ENCODE measurements at places on chromosomes 5 and 9. TPM values are rescaled to one million over a fixed set of nuclear protein-coding genes. Genes with fewer than 3 reads are reported as not detected.

The PCDHB13 gene
- 1.9 TPM for total RNA-seq

The TLX3 gene
- 0.58 TPM for total RNA-seq

The SHOC1 gene
- not detected for total RNA-seq

The SLCO6A1 gene
- total RNA-seq: not detected

The LHFPL2 gene
- total RNA-seq: 33.1 TPM

The CSF1R gene
- total RNA-seq: 0.41 TPM

GRCh38 chr5:179786861-179787260, 6.9 kb upstream of the LTC4S start:
- no peak for DNase-seq

- no peak for DNase-seq
These were observed 277.7 kb downstream of the MSX2 start for GRCh38 chr5:175001876-175002645.

- no peak for DNase-seq
These were observed 14.2 kb downstream of the AP3B1 start for GRCh38 chr5:78280261-78280660.

GRCh38 chr5:135367076-135367475, 32.0 kb downstream of the MACROH2A1 start:
- no peak for DNase-seq

DNA sequence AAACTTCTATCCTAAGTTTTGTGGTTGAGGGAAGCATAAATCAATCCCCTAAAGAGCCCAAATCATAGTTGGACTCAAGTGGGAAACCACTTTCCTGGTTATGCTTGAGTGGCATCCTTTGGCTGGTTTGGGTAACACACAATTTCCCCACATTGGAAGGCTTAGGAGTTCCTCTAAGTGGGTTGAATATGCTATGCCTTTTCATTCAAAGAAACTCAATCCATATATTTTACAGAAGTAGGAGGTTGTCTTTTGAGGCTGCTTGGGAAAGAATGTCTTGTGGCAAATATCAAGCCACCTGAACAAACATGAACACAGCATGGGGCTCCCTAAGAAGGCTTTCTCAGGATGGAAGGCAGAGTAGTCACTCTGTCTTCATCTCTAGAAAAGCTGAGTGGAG, 121.1 kb downstream of the SPATA31D1 start:
- no peak for DNase-seq

DNA sequence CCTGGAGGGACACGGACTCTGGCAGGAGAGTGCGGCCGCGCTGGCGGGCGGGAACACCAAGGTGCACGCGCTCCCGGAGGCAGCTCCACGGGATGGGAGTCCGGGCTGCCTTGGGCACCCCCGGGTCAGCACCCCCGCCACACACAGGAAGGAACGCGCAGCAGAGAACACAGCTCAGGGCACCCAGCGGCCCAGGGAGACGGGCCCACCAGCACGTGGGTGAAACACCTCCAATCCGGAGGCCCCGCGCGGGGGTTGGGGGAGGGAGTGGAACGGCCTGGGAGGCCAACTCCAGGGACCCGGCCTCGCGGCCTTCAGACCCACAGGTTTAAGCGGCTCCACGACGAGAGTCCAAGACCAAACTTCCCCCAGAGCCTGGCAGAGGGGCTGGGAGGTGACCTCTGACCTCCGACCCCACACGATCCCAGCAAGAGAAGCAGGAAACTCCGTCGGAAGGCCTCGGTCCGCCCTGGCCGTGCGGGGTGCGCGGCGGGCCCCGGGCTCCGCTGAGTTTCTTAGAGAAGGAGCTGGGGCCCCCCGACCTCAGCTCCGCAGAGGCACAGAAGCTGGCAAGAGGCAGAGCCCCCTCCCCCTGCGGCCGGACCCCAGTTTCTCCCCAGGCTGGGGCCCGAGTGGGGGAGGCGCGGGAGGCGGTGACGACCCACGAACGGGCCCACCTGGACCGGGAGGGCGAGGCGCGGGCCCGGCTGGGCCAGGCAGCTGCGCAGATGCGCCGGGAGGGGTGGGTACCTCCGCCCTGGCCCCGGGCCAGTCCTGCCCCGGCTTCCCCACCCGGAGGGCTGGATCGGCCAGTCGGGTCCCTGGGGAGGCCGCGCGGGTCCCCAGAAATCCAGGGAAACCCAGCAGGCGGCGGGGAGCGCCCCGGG, 851 bp downstream of the NACC2 start:
- no peak for DNase-seq

GRCh38 chr5:59424515-59424914, 469.0 kb downstream of the PDE4D start:
- DNase-seq: no peak

DNA sequence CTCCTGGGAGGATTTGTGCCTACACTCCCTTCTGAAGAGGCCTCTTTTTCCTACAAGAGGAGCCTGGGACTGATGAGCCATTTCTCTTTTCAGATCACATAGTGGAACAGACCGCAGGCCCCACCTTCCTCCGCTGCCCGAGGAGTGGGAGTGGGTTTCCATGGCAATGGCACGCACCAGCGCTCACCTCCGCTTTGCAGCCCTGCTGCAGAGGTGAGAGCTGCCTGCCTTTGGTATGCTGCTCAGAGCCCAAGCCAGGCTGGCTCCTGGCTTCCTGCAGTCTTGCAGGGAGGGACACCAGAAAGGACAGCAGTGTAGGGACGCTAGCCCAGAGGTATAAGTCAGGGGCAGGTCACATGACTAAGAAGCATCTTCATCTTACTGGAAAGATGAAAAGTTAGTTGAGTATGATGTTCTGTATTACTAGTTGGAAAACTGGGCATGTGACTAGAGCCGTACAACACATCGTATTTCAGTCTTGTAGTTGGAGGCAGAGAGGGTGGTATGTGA, 12.4 kb downstream of the PTTG1 start:
- DNase-seq: peak; percentile 90

GRCh38 chr9:37286530-37287175, 135.8 kb upstream of the GRHPR start:
- no peak for DNase-seq
